ENCODE measurements at places on chromosomes 4 and X.

DNA sequence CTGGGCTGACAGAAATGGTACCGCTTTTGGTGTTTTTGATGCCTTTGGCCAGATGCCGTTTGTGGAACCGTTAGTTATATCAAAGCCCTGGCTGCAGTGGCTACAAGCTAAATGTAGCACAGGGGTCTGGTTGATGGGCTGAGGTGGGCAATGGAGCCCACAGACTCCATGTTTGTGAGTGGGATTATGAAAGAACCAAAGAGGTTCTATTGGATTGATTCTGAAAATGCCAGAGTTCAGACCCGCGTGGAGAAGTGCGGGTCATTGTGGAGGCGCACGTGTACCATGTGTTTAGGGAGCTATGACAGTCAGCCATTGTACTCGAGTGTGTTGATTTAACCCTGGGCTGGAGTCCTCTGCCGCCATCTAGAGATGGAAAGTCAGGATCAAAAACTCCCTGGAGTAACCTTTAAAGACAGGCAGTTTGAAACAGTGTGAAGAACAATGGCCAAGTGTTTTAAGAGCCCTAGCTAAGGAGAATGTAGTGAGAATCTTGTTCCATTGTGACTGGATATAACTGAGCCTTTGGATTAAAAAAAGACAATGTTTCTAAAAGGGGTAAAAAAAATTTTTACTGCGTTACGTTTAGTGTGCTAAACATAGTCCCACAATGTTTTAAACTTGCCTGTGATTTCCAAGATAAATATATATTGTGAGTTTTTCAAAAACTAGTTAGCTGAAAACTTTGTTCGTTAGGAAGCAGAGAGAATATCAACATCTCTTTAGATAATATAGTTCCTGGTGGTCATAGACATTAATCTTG is 12.7 kb downstream of the ART3 start:
- no peak for DNase-seq

DNA sequence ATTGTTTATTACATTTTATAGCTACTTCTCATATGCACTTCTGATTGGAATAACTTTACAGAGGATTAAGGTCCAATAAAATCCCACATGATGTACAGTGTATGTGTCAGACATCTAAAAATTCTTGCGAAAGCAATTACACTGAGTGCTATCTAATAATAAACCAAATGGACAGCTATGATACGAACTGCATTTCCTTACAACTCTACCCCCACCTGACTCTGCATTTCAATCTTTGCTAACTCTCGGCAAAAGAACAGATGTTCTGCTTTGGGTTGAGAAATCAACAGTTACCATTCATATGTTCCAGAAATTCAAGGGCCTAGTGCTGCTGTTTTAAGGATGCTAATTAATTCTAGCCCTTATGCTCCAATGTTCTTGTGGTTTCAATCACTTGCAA is 287.9 kb upstream of the NOCT start:
- DNase-seq: no peak

GRCh38 chrX:139936259-139936658 is 3.4 kb upstream of the ATP11C start:
- DNase-seq: no peak

DNA sequence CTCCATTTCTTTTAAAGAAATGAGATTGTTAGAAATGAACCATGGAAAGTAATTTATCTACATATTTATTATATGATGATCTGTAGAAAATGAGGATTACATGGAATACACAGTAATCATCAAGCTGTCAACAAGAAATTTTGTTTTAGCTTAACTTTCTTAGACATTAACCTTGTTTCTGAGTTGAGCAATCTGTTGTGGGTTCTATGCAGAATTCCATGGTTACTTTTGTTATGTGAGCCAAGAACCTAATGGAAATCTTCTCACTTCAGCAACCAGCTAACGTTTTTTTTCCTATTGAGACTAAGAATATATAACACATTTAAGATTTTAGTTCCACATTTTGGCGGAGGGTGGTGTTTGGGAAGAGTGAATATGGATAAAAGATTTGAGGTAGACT is 136.1 kb upstream of the SLC4A4 start:
- DNase-seq: no peak

GRCh38 chrX:132657876-132658275 is 169.0 kb upstream of the MBNL3 start:
- DNase-seq: no peak

- DNase-seq: no peak
Measured at GRCh38 chr4:10085386-10085785, 31.2 kb downstream of the WDR1 start.

- DNase-seq: no peak
Measured at GRCh38 chr4:81142744-81143143, 72.3 kb downstream of the PRKG2 start.

- no peak for DNase-seq
Measured at GRCh38 chr4:118273642-118274041, 79.2 kb downstream of the PRSS12 start.

DNA sequence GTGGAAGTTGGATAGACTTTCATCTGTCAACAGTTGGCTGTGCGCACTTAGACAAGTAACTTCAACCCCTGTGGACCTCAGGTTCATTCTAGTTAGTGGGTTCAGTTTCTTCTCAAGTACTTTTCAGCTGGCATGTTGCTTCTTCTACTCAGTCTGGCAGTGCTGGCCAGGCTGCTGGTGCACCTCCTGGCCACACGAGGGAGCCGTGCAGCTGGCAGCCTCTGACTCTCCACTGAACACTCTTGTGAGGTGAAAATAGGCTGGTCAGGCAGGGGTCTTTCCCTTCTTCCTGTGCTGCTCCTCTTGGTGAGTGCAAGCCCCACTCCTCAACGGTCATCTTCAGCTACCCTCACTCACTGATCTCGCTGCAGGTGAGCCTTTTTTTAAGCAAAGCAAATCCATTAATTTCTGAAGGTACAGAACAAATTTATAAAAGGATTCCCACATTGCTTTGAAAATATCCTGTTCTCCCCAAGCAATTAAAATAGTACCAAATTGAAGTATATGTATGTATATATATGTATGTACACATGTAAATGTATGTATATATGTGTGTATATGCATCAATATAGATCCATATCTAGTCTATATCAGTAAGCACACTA is 30.6 kb downstream of the LONRF3 start:
- peak; percentile 40 for DNase-seq

Data from stimulated activated CD4-positive, alpha-beta T cell treated with anti-CD3 and anti-CD28 coated beads, Interleukin-4, amount 100 ng/mL, for 4 hours (primary cell).